M059J (cell line): ENCODE measurements at places on chromosomes 7 and 10. TPM values are rescaled to one million over a fixed set of nuclear protein-coding genes. Genes with fewer than 3 reads are reported as not detected.

The HERPUD2 gene
- 20.8 and 22.4 TPM in 2 replicates for total RNA-seq

DNA sequence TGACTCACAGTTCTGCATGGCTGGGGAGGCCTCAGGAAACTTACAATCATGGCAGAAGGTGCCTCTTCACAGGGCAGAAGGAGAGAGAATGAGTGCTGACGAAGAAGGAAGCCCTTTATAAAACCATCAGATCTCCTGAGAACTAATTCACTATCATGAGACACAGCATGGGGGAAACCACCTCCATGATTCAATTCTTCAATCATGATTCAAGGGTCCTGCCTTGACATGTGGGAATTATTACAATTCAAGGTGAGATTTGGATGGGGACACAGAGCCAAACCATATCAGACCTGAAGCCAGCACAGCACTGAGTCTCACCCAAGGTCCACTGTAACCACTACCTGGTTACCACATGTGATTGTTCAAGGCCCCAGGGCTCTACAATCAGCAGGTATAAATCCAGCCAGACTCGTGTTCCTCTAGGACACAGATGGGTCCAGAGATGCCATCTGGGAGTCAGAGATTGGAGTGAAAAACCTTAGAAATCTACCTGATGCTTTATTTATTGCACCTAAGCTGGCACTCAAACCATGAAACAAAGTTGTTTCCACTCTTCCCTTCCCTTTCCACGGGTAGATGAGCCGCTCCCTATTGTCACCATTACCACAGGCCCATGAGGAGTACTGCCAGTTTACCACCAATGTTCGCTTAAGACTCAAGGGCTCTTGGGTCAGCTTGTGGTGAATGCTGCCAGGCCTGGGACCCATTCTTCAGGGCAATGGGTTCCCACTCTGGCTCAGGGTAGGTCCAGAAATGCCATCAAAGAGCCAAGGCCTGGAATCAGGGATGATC, 1061.5 kb downstream of the LRMDA start:
- DNase-seq = no peak

The ANKRD61 gene
- 1.2 TPM in 1 of 2 replicates, not detected in the other for total RNA-seq

The GRM3 gene
- total RNA-seq = not detected in 2 replicates

DNA sequence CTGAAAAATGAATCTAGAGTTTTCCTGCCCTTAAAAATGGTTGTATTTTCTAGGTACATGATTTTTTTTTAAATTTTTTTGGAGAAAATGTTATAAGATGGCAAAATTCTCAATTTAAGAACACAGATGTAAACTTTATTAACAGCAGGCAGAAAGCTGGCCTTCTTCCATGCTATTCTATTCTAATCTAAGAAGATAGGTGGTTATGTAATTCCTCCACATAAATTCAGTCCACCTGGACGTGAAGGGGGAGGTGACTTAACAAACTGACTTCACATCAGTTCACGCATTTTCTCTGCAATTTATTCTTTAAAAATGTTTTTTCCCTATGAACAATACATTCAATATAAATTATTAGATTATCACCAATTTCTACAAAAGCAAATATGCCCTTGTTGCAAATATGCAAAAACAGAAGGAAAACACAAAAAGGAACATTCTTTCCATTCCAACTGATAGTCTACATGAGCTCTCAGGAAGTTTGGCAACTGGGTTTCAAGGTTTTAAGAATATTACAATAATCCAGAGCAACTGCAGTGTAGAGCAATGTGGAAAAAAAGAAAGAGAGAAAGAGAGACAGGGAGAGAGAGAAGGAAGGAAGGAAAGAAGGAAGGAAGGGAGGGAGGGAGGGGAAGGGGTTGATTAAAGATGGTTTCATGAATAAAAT, 76.8 kb downstream of the HIBADH start:
- no peak for DNase-seq

DNA sequence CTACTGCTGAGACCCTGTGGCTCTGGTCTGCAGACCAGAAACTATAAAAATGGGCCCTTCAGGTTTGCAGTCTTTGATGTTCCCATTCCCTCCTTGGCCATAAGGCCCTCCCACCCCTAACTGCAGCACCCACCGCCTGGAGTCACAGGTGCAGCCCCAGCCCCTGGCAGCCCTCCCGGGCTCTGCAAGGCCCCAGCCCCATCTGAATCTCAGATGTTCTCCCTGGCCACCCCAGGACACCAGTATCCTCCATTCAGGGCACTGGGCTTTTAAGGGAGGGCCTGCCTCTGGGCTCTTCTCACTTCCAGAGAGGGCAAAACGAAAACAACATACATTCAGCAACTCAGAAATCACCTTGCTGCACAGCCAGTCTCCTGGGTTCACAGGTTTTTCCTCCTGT, 107.7 kb upstream of the RET start:
- DNase-seq = no peak

The COBL gene
- 0.10 TPM in 1 of 2 replicates, not detected in the other for total RNA-seq

DNA sequence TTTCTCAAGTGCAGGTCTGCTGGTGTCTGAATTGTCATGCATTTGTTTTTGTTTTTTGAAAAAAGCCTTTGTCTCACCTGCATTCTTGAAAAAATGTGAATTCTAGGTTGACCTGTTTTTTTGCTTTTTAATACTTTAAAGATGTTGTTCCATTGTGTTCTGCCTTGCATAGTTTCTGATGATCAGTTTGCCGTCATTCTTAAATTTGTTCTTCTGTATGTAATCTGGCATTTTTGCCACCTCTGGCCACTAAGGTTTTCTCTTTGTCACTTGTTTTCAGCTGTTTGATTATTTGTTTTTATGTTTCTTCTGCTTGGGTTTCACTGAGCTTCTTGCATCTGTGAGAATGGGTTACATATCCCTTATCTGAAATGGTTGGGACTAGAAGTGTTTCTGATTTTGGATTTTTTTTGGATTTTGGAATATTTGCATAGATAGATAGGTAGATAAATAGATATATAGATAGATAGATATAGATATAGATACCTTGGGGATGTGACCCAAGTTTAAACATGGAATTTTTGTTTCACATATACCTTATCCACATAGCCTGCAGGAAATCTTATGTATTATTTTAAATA, 16.5 kb downstream of the MGMT start:
- DNase-seq = no peak

- no peak for DNase-seq
These were observed 469.4 kb downstream of the KCNMA1 start for GRCh38 chr10:77168161-77168560.

GRCh38 chr7:33882040-33882837, 23.1 kb upstream of the BMPER start:
- DNase-seq = no peak

DNA sequence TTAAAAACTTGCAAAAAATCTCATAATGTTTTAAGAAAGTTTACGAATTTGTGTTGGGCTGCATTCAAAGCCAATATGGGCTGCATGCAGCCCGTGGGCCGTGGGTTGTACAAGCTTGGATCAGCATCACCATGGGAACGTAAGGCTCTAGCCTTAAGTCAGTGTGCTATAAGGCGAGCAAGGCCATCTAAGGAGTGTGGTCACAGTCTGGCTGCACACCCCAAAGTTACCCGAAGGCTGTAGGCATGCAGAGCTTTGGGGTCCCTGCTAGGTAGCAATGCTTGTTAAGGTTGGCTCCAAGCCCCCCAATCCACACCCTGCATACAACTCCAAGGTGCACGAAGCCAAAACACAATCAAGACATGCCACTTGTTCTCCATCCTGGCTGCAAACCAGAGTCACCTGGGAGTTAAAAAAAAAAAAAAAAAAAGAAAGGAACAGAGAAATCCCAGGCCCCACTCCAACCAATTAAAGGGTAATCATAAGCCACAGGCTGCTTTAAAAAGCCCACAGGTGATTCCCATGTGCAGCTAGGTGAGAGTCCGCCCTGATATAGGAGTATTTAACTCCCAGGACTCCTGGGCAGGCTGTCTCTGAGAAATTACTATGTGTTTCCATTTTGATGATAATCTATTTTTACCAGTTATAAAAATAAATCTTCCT, 8.5 kb upstream of the PNLIPRP2 start:
- no peak for DNase-seq

The GDF2 gene
- total RNA-seq = not detected in 2 replicates

- no peak for DNase-seq
These were observed 73.3 kb upstream of the MTPN start for GRCh38 chr7:136050462-136050847.

DNA sequence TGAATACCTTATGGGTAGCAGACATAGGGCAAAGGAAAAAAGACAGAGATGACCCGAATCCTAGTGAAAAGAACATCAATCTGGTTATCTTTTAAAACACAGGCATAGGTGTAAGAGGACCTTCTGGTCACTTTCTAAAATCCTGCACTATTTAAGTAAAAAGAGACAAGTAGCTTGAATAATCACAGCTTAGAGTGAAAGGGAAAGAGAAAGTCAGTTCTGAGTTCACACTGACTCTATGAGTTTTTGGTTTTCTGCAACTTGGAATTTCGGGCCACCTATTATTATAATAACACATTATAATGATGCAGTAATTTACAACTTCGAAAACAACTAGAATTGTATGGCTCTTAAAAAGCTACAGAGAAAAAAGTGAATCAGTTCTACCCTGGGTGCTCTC, 247.8 kb downstream of the DOCK4 start:
- no peak for DNase-seq

The SLC18A3 gene
- total RNA-seq = not detected in 2 replicates

DNA sequence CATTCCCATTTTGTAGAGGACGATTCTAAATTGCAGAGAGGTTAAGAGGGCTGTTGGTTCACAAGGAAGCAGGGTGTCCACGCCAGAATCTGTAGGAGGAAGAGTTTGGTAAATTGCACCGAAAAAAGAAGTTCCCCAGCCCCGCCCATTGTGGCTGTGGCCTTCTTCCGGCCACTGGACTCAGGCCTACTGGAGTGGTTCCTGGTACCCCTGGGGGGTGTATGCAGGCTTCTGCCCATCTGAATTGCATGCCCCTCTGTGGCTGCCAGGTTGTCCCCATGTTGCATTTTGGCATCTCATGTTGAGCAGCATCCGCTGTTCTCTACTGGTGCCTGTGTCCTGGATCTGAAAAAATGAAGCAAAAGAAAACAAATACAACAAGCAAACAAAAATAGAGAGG, 234.2 kb downstream of the WDR11 start:
- no peak for DNase-seq

- DNase-seq = no peak
These were observed 5.5 kb upstream of the ELOVL3 start for GRCh38 chr10:102220612-102221011.

The PRR15 gene
- total RNA-seq = 0.17 TPM in 1 of 2 replicates, not detected in the other

The ZNF680 gene
- total RNA-seq = 8.8 and 12.1 TPM in 2 replicates

GRCh38 chr10:17387861-17388503, 66.4 kb downstream of the ST8SIA6 start:
- DNase-seq = no peak

The SPRN gene
- total RNA-seq = not detected in 2 replicates

The CALML3 gene
- not detected in 2 replicates for total RNA-seq

GRCh38 chr7:35993113-35993512, 159.9 kb upstream of the EEPD1 start:
- peak; percentile 21 for DNase-seq

- no peak for DNase-seq
These were observed 110.4 kb downstream of the RNF216 start for GRCh38 chr7:5671046-5671445.

DNA sequence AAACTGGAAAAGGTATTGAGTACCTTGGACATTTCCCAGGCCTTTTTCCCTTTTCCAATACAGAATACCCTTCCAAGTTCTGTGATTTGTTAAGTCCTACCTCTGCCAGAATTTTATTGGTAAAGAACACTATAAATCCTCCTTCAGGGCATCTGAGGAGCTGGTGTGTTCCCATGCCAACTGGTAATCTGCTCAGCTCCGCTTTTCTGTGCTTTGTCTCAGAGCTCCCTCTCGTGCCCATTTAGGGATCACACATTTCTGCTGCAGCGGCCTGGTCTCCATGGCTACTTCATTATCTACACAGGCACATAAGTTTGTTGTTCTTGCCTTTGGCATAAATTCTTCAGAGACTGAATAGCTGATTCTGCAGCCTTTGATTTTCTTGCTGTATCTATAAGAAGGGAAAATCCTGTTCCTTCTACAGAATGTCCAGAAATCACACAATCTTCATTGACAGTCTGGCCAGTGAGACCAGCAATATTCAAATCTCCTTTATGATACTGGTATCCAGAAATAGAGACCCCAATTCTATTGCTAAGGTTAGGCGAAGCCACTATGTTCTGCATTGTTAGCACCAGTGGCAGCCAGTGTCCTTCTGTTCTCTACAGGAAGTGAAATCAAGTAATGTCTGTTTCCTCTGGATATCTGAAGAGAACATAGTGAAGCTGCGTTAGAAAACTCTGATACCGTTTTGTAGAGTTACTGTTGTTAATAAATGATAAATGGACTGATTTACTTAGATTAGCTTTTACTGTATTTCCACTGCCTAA, 51.9 kb downstream of the DENND11 start:
- peak; percentile 90 for DNase-seq

GRCh38 chr7:2499719-2500430, 19.7 kb upstream of the LFNG start:
- no peak for DNase-seq

The UCN3 gene
- not detected in 2 replicates for total RNA-seq

- no peak for DNase-seq
These were observed 48.7 kb downstream of the ANK3 start for GRCh38 chr10:60340973-60341372.

DNA sequence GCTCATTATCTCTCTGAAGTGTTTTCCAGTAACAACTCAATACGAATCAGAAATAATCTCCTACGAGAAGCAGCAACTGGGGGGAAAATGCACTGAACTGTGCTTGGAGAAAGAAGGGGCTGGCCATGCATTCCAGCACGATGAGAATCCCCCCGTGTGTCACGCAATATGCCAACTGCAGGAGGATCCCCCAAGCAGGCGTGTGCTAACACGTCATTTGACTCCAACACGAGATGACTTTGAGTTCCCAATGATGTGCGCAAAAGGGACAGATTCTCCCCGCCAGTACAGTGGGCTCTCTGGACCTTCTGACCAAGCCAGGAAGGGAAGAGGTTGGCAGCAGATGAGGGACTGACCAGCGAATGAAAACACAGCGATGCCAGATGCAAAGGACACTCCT, 105.5 kb downstream of the KCNMA1 start:
- DNase-seq = peak; percentile 64

The PON1 gene
- not detected in 2 replicates for total RNA-seq

DNA sequence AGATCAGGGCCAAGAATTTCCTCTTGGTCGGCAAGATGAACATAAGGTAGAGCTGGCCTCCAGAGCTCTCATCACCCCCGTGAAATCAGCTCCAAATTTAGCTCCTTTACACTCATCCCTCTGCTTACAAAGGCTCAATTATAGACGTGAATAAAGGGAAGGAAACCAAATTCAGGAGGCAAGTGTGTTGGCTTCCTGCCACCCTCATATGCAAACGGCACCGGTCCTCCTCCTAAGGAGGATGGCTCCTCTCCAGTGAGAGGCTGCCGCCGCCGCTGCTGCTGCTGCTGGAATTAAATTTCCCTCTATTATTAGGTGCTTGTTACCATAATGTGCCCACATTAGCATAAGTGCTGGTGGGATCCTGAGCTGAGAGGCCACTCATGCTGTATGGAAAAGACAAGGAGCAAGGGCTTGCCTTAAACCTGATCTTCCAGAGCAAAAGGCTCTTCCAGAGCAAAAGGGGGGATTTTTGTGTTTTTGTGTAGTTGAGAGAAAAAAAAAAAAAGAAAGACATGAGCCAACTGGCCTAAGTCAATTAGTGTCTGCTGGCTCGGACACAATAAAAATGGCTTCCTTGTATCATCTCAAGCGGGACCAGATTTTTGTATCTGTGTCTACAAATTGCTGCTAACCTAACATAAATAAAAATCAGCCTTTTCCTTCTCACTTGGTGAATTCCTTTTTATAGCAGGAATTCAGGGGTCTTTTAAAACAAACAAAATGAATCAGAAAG, 68.4 kb downstream of the CDHR3 start:
- no peak for DNase-seq

- no peak for DNase-seq
These were observed 95.7 kb downstream of the ELAPOR2 start for GRCh38 chr7:86963599-86964230.

The HOXA2 gene
- 1.7 and 2.2 TPM in 2 replicates for total RNA-seq
